NCI-H748 treated with DMSO at 0.1 percent for 48 hours (cell line): ENCODE measurements at places on chromosomes 3 and 15.
A peak's percentile ranks its signal among the peaks of the same experiment; 100 is the strongest.

GRCh38 chr3:98695796-98696195 lies 67.3 kb upstream of the ST3GAL6 start:
- no peak for DNase-seq

DNA sequence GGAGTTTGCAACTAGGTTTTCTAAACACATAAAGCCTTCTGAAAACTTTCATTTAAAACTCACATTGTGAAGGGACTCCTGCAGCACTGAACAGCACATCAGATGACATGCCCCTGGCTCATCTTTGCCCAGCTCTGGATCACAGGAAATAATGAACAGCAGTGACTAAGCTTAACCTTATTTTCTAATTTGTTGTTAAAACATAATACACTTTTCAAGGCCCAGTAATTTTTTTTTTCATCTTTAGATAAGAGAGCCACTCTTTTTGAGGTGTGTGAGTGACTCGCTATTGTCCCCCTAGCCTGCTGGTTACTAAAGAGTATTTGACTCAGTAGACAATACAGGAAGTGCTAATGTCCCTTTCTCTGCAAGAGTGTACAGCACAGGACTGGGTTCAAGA lies 204.0 kb downstream of the OSBPL10 start:
- DNase-seq, result no peak

- no peak for DNase-seq
These were observed 1.7 kb upstream of the SNRPA1 start for GRCh38 chr15:101296418-101297405.

DNA sequence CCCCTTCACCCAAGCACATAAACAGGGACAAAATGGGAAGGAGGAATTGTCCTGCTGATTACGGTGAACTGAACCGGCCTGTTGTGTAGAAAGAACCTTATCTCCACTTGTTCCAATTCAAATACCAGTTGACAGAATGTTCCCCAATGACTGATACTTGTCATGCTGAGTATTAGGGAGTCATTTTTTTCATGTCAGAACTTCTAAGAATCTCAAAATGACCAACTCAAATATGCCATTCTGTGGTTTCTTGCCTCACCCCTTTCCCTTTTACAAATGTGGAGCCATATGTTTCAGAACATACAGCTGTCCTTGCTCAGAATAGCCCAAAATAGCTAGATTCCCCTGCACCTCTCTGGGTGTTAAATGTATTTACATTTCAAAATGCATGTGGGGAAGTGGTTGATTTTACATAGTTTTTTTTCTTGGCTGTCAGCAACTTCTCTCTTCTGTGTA lies 405.9 kb upstream of the TBL1XR1 start:
- no peak for DNase-seq

- DNase-seq, result no peak
These were observed 326.2 kb downstream of the TUSC7 start for GRCh38 chr3:117035745-117036144.

DNA sequence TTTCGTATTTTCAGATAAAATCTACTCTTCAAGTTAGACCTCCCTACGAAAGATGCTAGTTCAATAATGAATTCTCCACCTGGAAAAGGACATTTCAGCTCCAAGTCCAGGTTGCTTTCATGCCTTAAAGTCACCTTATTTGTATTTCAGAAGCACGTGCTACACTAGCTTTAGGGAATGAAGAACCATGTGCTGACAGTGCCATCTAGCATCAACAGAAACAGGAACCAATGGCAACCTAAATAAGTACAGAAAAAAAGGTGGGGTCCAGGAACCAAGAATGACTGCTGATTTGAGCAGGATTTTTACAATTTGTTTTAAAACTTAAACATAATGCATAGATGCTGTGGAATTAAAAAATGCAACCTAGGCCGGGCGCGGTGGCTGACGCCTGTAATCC lies 77.6 kb upstream of the SNRPN start:
- no peak for DNase-seq

DNA sequence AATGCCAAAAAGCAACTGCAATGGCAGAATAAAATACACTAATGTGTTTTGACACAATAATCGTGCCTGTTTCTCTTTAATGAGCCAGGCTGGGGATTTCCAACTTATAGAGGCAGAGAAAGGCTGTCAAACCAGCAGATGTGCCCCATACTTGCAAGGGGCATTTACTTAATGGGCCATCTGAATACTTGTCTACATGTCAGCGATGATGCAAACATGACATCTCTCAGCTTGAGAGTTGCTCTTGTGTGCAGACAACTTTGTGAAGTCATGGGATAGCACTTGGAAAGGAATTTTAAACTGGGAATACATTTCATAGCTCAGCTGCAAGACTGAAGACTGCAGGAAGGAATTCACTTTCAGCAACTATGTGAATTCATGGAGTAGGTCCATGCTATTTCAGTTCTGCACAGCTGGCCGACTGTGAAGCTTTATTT lies 127.4 kb upstream of the ADAMTS9 start:
- DNase-seq, result no peak

DNA sequence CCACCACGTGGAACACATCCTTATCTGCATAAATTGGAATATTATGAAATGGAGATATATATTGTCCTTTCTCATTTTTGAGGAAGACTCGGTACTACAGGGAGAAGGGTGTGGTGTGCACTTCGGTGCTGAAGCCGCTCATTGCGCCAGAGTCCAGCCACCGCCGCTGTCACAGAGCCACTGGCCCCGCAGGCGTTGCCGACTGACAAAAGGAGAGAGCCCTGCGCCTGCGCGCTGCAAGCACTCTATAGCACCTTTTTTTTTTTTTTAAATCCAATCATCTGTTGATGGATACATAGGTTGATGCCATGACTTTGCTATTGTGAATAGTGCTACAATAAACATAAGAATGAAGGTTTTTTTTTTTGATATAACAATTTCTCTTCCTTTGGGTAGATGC lies 130.0 kb upstream of the TBC1D5 start:
- no peak for DNase-seq

GRCh38 chr15:100887211-100887913 lies 7.7 kb downstream of the ALDH1A3 start:
- no peak for DNase-seq

- DNase-seq, result no peak
These were observed 17.4 kb upstream of the SECISBP2L start for GRCh38 chr15:49063402-49064280.

DNA sequence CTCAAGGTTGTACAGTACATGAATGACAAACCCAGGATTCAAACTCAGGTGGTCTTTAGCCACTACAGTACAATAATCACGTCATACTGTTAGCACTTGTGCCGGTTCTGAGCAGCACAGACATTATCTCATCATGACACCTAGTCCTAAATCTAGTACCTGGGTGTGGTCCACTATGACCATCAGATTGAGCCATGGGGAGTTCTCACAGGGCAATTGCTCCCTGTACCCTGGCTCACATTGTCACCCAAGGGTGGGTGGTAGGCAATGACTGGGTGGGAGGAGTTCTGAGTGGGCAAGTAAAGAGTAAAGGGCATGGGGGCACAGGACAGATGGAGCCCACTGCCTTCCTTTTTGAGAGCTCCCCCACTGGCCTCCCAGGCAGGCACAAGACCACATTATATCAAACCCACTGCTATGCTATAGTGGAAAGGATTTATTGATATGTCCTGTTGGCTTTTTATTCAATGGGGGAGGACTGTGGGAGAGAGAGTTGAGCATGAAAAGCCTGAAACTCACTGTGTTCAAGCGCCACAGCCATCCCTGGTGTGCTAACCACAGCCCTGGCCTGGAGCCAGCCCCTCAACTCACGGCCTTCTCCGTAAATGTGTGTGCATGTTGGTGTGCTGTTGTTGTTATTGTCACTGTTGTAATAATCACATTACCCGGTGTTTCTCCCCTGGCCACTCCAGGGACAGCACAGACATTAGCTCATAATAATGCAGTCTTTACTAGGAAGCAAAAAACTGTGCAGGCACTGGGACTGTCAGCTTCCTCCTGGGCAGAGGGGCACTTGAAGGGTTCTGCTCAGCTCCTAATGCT lies 27.3 kb downstream of the ADCY5 start:
- no peak for DNase-seq

DNA sequence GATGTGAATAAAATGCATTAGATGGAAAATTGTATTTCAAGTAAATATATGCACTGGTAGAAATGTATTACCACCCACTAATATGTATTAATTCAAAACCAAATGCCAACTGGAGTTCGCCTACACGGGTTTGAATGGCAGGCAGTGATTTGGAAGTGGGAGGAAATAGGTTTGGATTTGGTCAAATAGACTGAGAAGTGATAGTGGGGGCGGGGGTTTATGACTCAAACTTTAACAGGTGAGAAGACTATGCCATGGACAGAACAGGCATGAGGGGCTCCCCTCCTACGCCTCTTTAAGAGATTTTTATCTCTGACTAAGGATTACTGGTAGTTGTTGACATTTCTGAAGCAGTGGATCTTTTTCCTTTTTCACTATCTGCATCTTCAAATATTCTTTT lies 677.8 kb downstream of the NTRK3 start:
- no peak for DNase-seq

GRCh38 chr3:14831916-14832450 lies 13.2 kb downstream of the FGD5 start:
- no peak for DNase-seq

DNA sequence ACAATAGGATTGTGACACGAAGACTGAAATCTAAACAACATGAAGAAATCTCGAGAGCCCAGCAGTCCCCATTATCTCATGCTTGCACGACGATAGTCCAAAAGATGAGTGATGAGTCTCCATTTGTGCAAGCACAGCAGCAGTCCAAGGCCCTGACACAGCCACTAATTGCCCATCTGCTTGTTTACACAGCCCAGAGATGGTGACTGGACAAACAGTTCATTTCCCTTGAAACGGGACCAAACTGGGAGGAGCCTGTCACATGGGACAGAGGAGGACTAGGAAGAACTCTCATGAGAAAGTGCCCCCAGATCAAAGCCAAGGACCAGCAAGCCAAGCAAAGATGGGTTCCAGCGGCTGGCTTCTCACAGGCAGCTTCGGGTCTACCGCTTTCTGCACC lies 121.0 kb downstream of the GREM1 start:
- DNase-seq, result peak; percentile 65

GRCh38 chr3:33716227-33716626 lies 1.8 kb downstream of the CLASP2 start:
- no peak for DNase-seq

- no peak for DNase-seq
These were observed 3.3 kb upstream of the PAQR9 start for GRCh38 chr3:142966808-142967207.

DNA sequence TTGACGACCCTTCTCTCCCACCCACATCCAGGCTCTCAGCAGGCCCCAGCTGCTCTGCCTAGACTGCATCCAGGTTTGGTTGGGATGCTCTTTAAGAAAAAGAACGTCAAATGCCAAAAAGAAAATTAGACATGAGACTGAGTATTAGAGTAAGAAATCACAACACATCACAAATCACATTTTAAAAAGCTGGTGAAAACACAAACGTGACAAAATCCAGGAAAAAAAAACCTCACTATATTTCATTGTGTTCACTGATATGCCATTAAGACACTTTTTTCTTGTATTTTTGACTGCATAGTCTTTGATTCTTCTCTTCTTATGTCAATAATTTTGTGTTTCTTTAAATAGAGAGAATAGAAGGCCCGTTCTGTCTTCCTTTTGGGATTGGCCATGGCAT lies 243.7 kb downstream of the TLE3 start:
- DNase-seq, result no peak

GRCh38 chr15:64970698-64971097 lies 19.0 kb downstream of the SPG21 start:
- no peak for DNase-seq

- DNase-seq, result no peak
These were observed 31.7 kb upstream of the ATG7 start for GRCh38 chr3:11240496-11240895.

- DNase-seq, result no peak
These were observed 4.1 kb upstream of the GCSAM start for GRCh38 chr3:112136959-112137693.

- no peak for DNase-seq
These were observed 253.7 kb upstream of the RASGRP1 start for GRCh38 chr15:38818157-38818790.

DNA sequence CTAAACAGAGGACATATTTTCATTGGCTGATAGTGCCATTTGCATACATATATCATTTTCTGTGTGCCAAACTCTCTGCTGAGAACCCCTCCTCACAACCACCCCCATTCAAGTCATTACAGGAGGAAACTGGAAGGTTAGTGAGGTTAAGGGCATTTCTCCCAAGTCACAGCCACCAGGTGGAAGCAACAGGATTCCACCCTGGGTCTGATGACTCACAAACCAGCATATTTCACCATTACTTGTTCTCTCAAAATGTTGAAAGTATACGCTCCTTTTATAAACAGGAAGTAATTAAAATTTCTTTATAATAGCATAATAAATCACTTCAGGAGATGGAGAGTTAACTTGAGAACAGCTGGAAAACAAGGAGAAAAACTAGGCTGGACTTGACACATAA lies 398.6 kb upstream of the WNT5A start:
- no peak for DNase-seq

GRCh38 chr15:86615411-86615810 lies 535.7 kb downstream of the AGBL1 start:
- DNase-seq, result no peak

GRCh38 chr3:129025691-129026435 lies 24.8 kb downstream of the EFCC1 start:
- no peak for DNase-seq

- no peak for DNase-seq
These were observed 4.8 kb upstream of the SUMF1 start for GRCh38 chr3:4471907-4472306.

- no peak for DNase-seq
These were observed 69.8 kb upstream of the SLC4A7 start for GRCh38 chr3:27553886-27554540.

DNA sequence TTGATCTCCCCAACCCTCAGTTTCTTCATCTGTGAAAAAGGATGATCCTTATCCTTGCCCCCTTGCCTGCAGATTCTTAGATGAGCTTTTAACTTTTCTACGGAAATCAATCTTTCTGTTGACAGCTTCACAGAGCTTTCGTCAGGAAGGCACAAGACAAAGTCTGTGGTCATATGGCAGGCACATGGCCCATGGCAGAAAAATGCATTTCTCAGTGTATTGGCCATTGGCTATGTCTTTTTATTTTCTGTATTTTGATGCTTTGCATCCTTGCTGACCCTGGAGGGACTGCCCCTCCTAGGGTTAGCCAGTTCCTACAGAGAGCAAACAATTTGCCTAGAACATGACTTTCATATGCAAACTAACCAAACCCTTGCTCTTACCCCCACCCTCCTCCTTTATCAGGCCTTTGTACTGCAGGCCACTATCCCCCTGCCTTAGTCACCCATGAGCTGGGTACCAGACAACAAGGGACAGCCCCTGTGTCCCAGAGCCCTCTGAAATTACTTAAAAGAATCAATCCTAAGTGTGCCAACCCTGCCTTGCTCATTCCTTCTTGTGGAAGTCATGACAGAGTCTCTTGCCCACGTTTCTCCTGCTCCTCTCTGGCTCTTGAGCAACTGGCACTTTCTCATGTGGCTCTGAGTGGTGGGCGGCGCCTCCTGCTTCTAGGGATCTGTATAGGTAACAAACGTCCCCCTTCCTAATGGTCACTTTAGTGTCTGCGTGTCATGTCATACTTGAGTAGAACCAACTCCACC lies 24.1 kb upstream of the NOX5 start:
- DNase-seq, result no peak

GRCh38 chr3:158200955-158201354 lies 91.1 kb downstream of the RSRC1 start:
- no peak for DNase-seq

- no peak for DNase-seq
These were observed 294.2 kb upstream of the SEMA6D start for GRCh38 chr15:47422881-47423665.
